Epithelial cell of proximal tubule (primary cell): ENCODE measurements at places on chromosomes 16 and 17.

GRCh38 chr17:5694551-5694950, 110.2 kb upstream of the NLRP1 start:
- DNase-seq, result no peak

DNA sequence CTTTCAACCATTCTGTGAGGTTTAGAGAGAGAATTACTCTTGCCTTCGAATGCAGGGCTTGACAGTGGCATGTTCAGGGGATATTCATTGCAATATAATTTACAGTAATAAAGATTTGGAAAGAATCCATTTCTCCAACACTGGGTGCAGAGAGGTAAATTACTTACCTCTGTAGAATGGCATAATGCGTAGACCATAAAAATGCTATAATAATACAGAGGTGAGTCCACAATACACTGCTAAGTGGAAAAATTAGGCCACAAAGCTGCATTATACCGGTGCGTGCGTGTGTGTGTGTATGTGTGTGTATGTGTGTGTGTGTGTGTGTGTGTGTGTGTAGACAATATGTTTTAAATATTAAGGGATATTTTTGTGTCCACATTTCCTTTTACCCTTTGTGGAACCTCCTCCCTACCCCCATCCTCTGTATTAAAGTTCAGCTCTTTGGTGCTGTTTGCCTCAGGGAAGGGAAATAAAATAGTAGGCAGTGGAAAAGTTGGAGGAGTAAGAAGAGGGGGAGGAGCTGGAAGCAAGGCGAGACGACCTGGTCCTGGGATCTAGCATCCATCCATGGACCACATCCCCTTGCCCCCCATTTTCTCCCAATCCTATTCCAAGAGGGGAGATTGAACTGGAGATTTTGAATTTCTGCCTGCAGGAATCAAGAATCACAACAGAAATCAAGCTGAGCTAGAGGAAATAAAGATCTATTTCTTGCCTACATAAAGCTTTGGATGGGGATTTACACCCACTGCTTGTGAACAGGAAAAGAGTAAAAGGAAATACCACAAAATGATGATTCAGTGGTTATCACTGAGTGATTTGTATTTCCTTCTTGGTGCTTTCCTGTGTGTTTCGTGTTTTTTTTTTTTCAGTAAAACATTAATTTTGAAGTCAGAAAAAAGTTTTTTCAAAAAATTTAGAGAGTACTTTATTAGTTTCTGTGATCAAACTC, 124.8 kb downstream of the RGS9 start:
- no peak for DNase-seq

GRCh38 chr16:17372386-17372785, 98.4 kb downstream of the XYLT1 start:
- no peak for DNase-seq

DNA sequence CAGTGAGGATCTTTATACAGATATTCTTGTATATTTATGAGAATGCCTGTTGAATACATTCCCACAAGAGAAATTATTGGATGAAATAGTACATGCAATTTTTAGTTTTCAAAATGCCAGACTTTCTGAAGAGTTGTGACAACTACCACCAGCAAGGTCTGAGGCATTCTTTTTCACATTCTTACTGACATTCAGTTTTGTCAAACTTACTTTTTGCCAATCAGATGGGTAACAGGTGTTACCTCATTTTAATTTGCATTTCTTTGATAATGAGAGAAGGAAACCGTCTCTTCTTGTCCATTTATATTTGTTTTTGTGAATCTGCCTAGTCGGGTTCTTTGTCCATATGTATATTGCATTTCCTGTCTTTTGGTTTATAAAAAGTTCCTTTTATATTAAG, 24.3 kb downstream of the NOL11 start:
- DNase-seq, result no peak

DNA sequence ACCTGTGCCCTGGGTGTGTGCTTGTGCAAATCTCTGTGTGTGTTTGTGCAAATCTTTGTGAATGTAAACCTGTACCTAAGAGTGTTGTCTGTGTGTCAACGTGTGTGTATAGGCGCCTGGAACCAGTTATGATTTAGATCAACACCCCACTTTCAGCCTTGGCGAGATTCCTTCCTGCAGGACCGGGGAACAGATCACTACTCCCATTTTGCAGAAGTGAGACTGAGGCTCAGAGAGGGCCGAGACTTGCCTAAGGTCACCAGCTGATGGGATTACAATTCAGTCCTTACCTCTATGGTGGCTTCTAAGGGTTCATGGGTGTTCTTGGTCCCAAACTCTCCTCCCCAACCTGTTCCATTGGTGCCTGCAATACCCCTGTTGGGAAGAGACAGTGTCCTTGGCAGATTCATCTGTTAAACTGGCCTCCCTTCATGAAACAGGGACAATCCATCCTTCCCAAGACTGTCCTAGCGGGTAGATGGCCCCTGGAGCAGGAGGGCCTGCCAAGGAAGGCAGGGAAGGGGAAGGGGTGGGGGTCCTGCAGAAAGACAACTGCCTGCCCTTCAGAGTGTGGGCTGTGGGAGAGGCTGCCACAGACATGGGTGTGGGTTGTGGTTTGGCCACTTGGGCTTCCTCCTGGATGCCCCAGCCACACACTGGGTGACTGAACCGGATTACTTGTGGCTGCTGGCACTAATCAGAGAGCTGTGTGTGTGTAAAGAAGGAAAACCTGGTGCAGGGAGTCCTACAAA, 6.9 kb upstream of the MAPK7 start:
- no peak for DNase-seq

DNA sequence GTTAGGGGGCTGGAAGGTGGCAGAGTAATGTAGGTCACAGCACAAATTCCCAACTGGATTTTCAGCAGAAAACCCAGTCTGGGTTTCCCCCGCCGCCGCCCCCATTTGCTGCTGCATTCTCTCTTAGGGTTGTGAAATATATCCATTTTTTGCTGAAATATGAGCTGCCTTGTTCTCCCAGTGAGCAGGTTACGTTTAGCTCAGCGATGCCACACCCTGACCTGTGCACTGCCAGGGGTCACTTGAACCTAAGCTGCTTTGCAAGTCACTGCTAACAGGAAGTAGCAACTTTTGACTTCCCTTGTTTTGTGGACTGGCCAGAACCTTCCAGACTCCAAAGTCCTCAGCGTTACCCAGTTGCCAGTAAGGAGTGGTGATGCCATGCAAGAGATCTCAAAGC, 274.1 kb downstream of the CPPED1 start:
- DNase-seq, result no peak

DNA sequence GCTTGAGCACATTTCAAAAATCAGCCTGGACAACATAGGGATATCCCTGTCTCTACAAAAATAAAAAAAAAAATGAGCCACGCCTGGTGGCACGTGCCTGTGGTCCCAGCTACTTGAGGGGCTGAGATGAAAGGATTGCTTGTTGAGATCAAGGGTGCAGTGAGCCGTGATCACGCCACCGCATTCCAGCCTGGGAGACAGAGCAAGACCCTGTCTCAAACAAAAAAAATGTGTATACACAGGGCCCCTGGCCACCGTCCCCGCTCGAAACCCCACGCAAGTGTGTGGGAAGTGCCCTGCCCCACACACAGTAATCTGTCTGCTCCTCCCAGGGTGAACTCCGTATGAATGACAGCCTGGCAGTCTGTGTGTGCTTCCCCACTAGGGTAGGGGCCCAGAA, 93.0 kb upstream of the RPL38 start:
- DNase-seq, result no peak

DNA sequence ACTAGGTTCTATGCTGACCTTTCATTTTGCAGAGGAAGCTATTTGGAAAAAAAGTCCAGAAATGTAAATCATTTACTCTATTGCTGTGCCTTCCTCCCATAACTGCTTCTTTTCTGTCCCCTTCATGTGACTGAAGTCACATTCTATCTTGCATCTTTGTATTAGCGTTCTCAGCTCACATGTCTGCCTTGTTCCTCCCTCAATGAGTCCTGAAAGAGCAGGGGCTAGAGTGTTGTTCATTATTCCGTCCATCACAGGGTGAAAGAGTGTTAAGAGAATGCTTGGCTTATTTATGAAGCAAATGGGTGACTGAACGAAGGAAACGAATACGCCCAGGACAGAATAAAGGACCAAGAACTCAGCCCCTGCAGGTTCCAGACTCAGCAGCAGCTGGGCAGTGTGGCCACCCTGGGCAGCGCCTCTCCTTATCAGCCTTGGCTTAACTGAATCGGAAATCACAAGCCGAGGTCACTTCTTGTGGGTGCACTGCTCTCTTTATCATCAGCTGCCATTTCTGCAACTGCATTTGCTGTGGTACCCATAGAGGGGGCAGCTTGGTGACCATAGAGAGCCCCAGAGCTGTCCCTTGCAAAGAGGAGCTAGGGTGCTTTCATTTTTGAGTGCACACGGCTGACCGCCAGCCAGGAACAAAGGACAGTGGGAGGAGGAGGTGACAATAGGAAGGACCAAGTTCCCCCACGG, 1.8 kb upstream of the PIK3R6 start:
- no peak for DNase-seq

DNA sequence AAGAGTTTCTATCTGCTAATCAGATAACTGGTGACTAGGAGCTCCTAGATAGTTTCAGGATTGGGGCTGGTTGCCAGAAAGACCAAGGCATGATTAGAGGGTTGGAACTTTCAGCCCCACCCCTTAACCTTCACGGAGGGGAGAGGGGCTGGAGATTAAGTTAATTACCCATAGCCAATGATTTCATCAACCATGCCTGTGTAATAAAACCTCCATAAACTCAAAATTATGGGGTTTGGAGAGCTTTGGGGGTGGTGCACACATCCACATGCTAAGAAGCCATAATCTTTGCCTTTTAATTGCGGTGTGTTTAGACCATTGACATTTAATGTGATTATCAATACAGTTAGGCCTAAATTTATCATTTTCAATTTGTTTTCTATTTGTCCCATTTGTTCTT, 161.7 kb downstream of the CDK5R1 start:
- DNase-seq, result no peak

DNA sequence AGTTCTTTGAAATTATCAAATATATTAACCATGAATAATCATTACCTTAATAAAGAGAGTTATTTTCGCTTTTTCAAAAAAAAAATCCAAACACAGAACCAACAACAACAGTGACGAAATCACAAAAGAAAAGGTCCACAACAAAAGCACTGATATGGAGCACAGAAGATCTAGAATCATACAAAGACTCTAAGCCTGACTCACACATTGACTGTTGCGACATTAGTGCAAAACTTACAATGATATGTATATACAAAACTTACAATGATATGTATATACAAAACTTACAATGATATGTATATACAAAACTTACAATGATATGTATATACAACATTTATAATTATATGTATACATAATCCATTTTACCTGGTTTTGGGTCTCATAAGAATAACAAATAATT, 117.7 kb downstream of the USP22 start:
- no peak for DNase-seq

DNA sequence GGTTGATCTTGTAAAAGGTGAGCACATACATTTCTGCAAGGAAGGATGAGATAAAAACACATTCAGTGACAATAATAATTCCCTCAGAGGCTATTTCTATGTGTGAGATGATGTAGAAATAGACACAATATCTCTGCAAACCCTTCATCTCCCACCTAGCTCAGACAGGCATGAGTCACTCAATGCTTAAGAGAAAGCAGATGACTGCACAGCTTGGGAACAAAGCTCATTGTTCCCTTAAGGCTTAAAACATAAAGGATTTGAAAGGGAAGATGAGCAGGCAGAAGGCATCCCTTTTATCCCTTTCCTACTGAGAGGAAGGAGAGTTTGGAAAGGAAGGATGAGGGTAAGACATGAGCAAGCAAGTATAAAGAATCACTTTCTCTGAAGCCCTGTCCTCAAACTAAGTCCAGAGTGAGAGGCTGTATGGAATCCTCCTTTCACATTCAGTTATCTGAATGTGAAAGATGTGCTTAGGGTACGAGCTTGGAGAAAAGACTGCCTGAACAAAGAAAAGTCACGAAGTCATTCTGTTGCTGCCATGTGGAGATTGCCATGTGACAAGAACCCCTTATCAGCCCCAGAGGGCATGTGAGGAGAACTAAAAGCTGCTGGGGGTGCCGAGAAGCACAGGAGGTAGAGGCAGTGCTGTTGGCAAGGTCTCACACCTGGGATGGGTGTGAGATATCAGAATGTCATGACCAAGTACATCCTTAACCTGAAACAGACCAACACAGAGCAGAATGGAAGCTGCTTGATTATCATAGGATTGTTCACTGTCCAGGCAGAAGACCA, 58.2 kb downstream of the CNTNAP4 start:
- no peak for DNase-seq

- DNase-seq, result no peak
Observed at GRCh38 chr17:40610359-40610758, 37.3 kb downstream of the SMARCE1 start.
